ENCODE measurements at places on chromosomes 13 and 19.
A peak's percentile ranks its signal among the peaks of the same experiment; 100 is the strongest.

DNA sequence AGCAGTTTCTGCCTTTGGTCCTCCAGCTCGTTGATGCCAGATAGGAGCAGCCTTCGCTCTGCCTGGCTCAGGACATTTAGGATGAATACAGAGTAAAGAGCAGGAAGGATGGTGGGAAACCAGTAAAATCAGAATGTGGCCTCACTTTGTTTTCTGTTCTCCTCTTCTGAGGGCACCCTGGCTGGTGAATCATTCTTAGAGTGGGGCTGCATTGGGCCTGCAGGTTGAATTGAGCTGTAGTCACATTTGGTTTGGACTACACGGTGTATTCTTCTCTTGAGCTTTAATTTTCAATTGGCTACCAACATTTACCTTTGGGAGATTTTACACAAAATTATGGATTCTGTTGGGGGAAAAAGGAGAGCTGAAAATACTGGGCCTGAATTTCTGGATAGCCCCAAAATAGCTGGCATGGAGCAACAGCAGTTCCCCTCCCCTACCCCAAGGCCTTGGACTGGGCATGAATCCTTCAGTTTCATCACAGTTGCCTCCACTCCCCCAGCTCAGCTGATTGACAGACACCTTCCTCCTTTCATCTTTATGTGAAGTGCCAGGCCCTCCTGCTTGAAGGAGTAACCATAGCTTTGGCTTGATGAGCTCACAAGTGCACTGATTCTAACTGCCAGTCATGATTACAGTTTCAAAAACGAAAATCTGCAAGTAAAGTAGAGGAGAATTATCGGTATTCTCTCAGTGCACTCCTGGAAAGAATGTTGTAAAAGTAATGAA lies 24.3 kb downstream of the ERCC5 start:
- H3K27me3 ChIP-seq, result no peaks in the 10 kb centered on the region
- H3K4me1 ChIP-seq, result 0 out of 2 replicates have a peak, but pooled peaks cover 4% of the 10 kb centered on the region
- no peak overlapping the region for H3K4me3 ChIP-seq
- no peak for DNase-seq

DNA sequence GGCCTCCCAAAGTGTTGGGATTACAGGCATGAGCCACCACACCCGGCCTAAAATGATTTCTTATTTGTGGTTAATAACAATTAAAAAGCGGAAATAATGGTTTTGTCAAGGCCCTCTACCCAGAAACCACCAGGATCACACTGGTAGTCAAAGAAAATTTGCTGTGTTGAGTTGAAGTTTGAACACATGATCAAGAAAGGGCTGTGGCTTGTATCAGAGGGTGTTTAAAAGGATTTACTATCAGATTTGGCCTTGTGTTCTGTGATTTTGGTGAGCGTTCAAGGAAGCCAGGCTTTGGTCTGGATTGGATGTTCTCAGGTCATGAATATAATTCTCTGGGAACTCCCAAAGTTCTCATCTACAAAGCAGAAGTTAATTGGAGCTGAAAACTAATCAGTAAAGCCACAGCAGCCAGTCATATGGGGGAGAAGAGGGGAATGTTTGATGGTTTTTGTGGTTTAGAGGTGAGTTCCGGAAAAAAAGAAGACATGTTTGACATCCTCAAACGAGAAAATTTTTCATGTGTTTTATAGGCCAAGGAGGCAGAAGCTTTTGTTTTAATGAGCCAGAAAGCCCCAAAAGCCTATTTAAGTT lies 10.6 kb upstream of the ZNF556 start:
- no peak for DNase-seq
- H3K4me3 ChIP-seq, result no peak overlapping the region
- peaks cover 45% of the 10 kb centered on the region for H3K36me3 ChIP-seq
- no peak overlapping the region for H3K27ac ChIP-seq
- no peaks in the 10 kb centered on the region for H3K4me1 ChIP-seq

- H3K27ac ChIP-seq, result no peak overlapping the region
- peak overlapping the region; percentile 37 for H3K4me3 ChIP-seq
- H3K4me1 ChIP-seq, result peaks cover 8% of the 10 kb centered on the region
- no peaks in the 10 kb centered on the region for H3K36me3 ChIP-seq
- H3K27me3 ChIP-seq, result 0 out of 2 replicates have a peak, but pooled peaks cover under 1% of the 10 kb centered on the region
- peak; percentile 80 for DNase-seq
Observed at GRCh38 chr13:45621950-45622349, 6.4 kb upstream of the ERICH6B start.

DNA sequence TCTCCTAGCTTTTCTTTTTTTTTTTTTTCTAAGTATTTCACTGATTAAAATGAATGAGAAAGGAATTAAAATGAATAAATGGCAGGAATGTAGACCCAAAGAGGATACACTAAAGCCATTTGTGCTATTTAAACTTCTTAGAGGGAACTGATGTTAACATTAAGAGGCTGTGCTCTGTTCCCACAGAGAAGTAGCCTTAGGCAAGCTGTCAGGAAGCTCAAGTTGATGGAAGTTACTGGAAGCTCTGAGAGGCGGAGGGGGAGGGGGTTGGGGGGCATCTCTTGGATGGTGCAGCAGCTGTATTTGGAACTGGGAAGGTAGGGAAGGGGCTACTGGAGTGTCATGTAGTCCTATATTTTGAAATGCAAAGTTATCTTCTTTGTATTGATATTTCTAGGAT lies 168.2 kb downstream of the DNAJC15 start:
- DNase-seq, result no peak
- H3K36me3 ChIP-seq, result no peaks in the 10 kb centered on the region
- H3K4me1 ChIP-seq, result no peaks in the 10 kb centered on the region
- no peak overlapping the region for H3K27ac ChIP-seq
- H3K4me3 ChIP-seq, result no peak overlapping the region

DNA sequence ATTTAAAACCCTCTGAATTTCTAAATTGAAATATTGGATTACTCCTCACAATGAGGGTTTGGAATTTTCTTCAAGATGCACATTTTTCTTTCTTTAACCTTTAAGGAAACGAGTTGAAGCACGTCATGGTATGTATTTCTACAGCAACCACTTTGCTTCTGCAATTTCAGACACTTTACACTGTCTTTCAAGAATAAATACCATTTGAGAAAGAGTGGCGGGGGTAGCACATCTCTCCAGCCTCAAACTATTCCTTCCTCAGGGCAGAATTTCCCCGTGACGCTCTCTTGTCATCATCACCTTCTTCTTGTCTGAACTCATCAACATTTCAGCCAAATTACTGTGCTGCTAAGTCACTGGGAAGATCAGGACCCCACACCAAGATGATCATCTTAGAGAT lies 1073.4 kb downstream of the EFNB2 start:
- H3K36me3 ChIP-seq, result no peaks in the 10 kb centered on the region
- no peak overlapping the region for H3K27ac ChIP-seq
- no peak overlapping the region for H3K4me3 ChIP-seq
- H3K4me1 ChIP-seq, result peaks cover 6% of the 10 kb centered on the region
- no peaks in the 10 kb centered on the region for H3K27me3 ChIP-seq

- DNase-seq, result peak; percentile 15
- no peaks in the 10 kb centered on the region for H3K27me3 ChIP-seq
- H3K4me1 ChIP-seq, result peaks cover 7% of the 10 kb centered on the region
- no peaks in the 10 kb centered on the region for H3K36me3 ChIP-seq
Observed at GRCh38 chr13:54029226-54029625, 1000.6 kb downstream of the OLFM4 start.

- peak; percentile 27 for DNase-seq
- no peaks in the 10 kb centered on the region for H3K36me3 ChIP-seq
- H3K4me3 ChIP-seq, result no peak overlapping the region
- peak overlapping the region; percentile 83 for H3K27ac ChIP-seq
- peaks cover 52% of the 10 kb centered on the region for H3K4me1 ChIP-seq
- H3K27me3 ChIP-seq, result no peaks in the 10 kb centered on the region
Observed at GRCh38 chr13:25977671-25978070, 74.1 kb downstream of the SHISA2 start.

DNA sequence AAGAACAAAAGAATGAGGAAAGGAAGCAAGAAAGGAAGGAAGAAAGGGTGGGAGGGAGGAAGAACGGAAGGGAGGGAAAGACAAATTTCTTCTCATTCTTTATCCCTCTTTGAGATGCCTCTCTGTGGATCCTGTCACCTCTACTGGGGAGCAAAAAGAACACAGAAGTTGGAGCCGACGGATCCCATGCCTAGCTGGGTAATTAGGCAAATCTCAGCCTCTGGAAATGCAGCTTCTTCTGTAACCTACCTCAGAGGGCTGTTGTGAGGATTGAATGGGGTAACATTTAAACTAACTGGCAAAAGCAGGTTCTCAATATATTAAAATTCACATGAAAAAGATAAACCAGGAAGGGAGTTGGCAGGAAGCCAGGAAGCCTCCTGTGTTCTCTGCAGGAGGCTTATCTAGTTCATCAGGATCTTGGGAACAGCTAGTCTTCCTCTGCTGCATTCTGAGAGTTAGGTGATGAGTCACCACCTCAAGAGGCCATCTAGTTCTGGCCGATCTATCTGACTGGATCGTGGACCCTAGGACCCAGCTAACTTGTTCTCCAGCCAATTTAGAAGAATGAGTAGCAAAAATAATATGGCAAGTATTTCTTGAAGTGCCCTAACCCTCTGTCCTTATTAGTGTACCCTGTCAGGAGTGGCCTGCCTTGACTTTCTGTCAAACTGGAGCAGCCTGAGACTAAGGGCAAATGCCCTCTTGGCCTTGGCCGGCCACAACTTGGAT lies 15.2 kb upstream of the CPB2 start:
- peaks cover 8% of the 10 kb centered on the region for H3K4me1 ChIP-seq
- H3K27ac ChIP-seq, result no peak overlapping the region
- no peaks in the 10 kb centered on the region for H3K36me3 ChIP-seq

- H3K4me1 ChIP-seq, result peaks cover 26% of the 10 kb centered on the region
- H3K27ac ChIP-seq, result peak overlapping the region; percentile 59
- peak overlapping the region; percentile 81 for H3K4me3 ChIP-seq
Observed at GRCh38 chr19:17339088-17339741, 1.9 kb downstream of the GTPBP3 start.

- H3K4me3 ChIP-seq, result no peak overlapping the region
- H3K36me3 ChIP-seq, result peaks cover 58% of the 10 kb centered on the region
- H3K27ac ChIP-seq, result no peak overlapping the region
- DNase-seq, result no peak
- H3K4me1 ChIP-seq, result peaks cover 4% of the 10 kb centered on the region
Observed at GRCh38 chr19:17164639-17165038, 50.5 kb upstream of the USE1 start.

- peaks cover 54% of the 10 kb centered on the region for H3K4me1 ChIP-seq
- no peaks in the 10 kb centered on the region for H3K27me3 ChIP-seq
- H3K4me3 ChIP-seq, result no peak overlapping the region
- no peaks in the 10 kb centered on the region for H3K36me3 ChIP-seq
- no peak overlapping the region for H3K27ac ChIP-seq
- no peak for DNase-seq
Observed at GRCh38 chr13:34128661-34129060, 310.7 kb downstream of the RFC3 start.

DNA sequence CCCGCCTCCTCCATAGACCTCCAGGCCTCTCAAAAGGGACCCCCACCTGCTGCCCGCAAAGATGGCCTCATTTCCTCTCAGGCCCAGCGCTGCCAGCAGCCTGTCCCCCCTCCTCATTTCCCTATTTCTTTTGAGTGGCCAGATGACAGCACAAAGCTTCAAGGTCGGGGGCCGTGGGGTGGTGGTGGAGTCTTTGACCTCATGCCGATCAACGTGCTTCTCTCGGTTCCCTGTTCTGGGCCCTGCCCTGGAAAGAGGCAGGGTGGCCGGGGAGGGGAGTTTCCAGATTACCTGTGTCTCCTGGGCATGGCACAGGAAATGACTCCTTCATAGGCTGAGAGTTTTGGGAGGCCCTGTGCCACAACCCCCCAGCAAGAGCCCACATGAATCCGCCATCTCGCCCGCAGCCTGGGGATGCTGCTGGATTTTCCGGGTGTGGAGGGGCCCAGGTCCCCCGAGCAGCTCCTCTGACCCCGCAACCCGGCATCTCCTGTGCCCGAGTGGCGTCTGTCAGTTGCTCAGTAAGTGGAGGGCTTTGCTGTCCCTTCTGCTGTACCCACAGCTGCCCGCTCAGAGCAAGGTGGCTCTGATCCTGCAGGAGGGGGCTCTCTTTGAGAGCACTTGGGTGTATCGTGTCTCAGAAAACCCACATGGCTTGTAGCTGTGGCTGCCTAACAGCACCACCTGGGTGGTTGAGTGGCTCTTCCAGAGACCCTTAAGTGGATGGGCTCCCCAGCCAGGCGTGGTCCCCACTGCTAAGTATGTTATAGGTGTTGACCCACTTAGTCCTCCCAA lies 139.4 kb downstream of the SIPA1L3 start:
- peaks cover 22% of the 10 kb centered on the region for H3K4me1 ChIP-seq
- no peaks in the 10 kb centered on the region for H3K36me3 ChIP-seq
- no peak overlapping the region for H3K27ac ChIP-seq
- DNase-seq, result no peak
- H3K4me3 ChIP-seq, result no peak overlapping the region

- no peaks in the 10 kb centered on the region for H3K36me3 ChIP-seq
- DNase-seq, result no peak
- no peaks in the 10 kb centered on the region for H3K27me3 ChIP-seq
- peaks cover 7% of the 10 kb centered on the region for H3K4me1 ChIP-seq
- H3K27ac ChIP-seq, result no peak overlapping the region
- no peak overlapping the region for H3K4me3 ChIP-seq
Observed at GRCh38 chr13:28559636-28560259, 64.8 kb upstream of the FLT1 start.

DNA sequence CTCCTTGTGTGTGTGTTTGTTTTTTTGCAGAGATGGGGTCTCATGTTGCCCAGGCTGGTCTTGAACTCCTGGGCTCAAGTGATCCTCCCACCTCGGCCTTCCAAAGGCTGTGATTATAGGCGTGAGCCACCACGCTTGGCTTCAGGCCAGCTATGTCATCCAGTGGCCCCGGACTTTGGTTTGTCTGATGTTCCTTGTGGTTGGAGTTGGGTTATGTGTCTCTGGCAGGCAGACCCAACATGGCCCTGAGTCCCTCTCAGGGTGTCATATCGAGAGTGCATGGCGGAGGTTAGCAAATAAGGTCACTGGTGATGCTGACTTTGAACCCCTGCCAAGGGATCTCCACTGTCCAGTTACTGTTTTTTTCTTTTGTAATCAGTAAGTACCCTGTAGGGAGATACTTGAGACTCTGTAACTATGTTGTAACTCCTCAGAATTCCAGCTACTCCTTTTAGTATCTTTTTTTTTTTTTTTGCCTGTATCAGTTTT lies 37.3 kb downstream of the SMARCA4 start:
- DNase-seq, result no peak
- H3K4me1 ChIP-seq, result no peaks in the 10 kb centered on the region
- H3K4me3 ChIP-seq, result no peak overlapping the region
- H3K36me3 ChIP-seq, result peaks cover 38% of the 10 kb centered on the region

DNA sequence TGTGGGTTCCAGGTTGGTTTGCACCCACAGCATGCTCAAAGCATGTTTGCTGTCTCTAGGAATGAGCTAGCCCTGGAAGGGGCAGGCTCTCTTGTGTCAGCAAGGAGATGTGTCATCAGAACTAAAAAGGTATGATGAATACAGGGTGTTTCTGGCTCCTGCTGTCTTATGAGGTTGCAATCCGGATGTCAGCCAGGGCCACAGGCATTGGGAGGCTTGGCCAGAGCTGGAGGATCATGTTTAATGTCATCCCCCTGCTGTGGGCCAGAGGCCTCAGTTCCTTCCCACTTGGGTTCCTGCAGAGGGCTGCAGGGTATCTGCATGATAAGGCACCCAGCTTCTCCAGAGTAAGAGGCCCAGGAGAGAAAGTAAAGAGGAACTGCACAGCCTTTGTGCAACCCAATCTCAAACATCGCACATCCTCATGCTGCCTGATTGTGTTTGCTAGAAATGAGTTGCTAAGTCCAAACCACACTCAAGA lies 193.6 kb downstream of the COL4A1 start:
- no peaks in the 10 kb centered on the region for H3K4me1 ChIP-seq
- no peak overlapping the region for H3K27ac ChIP-seq
- DNase-seq, result no peak
- no peak overlapping the region for H3K4me3 ChIP-seq
- no peaks in the 10 kb centered on the region for H3K36me3 ChIP-seq
